ENCODE measurements at places on chromosomes 7 and 10.

DNA sequence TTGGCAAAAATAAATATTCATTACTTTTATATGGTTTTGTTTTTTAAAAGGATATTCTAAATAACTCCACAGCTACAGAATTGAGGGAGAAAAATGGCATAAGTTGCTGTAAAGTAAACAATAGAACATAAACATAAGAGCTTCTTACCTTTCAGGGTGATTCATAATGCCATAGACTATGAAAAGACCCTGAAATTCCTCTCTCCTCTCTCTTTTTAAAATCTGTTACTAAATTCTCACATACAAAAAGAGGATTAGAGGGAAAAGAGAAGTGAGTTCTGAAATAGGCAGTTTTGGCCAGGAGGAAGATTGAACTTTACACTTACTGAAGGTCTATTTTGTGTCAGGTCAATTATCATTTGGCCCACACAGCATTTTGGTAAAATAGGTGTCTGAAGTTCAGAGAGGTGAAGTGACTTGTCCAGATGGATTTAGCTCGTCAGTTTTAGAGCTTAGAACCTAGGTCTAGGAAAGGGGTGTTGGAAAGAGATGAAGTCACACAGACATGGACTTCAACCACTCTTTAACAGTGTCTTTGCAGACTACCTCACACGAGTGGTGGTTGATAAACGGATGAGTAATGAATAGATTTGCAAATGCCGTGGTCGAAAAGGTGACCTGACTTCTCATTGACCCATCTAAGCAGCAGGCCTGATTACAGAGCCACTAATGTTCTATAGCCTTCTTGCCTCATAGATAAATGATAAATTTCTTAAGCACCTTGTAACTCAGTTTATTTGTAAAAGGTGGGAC lies 190.6 kb upstream of the CCDC6 start:
- DNase-seq, result no peak

DNA sequence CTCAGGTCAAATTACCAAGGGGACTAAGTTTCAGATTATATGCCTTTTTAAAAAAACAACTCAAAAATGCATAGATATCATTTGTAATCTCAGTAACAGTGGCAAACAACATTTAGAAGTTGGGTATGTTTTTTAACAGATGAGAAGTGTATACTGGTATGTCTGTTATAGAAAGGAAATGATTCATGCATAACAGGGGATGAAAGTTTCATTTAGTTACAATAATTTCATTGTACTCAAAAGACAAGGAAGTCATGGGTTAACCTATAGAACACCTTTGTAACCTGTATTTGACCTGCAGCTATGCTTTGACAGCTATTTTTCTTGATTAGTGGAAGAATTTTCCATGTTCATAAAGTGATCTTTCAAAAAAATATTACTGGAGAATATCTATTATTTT lies 35.4 kb upstream of the FAM133B start:
- DNase-seq, result peak; percentile 73

GRCh38 chr7:50306494-50307367 lies 2.2 kb downstream of the IKZF1 start:
- no peak for DNase-seq

DNA sequence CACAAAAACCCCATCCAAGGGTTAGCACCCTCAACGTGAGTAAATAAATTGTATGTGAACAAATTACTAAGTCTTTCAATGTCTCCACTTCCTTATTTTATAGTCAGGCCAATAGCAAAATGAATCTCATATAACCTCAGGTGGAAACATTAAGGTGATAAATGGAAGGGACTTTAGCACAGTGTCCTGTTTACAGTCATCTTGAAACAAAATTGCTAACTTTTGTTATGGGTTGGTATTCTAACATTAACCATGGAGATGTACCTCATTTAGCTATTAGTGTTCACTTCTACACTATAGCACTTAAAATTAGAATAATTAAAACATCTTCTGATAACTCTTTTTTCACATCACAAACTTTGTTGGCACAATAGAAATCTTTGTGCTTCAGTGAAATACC lies 255.8 kb upstream of the CNTNAP2 start:
- DNase-seq, result no peak

DNA sequence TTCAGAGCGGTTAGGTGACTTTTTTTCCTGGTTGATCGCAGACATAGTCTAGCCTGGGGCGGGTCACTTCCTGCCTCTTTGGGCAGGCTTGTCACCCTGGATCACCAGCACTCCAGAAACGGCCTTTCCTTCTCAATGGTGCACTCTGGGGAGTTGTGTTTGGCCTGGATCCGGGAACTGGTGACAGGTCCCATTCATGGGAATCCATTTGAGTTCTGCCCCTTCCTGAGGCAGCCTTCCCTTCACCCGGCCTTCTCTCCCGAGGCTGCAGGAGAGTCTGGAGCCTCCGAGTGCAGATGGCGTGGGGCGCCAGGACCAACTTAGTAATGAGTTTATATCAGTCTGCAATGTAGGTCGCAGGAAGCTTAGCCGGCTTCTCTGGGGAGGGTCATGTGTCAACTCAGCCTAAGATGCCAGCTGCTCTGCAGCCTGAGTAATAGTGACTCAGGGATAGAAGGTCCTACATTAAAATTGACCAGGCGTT lies 54.2 kb downstream of the TACR2 start:
- DNase-seq, result no peak

- DNase-seq, result no peak
These were observed 6.0 kb downstream of the MEOX2 start for GRCh38 chr7:15680446-15680845.

GRCh38 chr7:7183061-7183837 lies 905 bp downstream of the C1GALT1 start:
- DNase-seq, result peak; percentile 49

- DNase-seq, result no peak
These were observed 146.2 kb upstream of the SLC26A5 start for GRCh38 chr7:103592187-103592586.

DNA sequence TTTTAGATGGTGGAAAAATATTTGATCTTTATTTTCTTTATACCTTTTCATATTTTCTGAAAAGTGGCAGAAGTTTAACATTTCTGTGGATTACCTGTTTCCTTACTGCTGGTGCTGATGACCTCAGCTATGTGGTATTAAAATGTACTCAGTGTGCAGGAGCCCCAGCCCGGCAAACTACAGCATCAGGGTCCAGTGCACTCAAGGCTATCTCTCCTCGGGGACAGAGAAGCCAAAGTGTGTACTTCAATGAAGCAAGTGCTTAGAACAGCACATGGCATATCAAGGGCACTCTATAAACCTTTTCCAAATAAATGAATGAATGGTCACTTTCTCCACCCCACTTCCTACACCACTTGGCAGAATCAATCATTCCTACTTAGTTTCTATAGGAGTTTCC lies 111.8 kb downstream of the HIP1 start:
- no peak for DNase-seq

- DNase-seq, result peak; percentile 83
These were observed 604.1 kb downstream of the GALNT17 start for GRCh38 chr7:71735961-71736556.

DNA sequence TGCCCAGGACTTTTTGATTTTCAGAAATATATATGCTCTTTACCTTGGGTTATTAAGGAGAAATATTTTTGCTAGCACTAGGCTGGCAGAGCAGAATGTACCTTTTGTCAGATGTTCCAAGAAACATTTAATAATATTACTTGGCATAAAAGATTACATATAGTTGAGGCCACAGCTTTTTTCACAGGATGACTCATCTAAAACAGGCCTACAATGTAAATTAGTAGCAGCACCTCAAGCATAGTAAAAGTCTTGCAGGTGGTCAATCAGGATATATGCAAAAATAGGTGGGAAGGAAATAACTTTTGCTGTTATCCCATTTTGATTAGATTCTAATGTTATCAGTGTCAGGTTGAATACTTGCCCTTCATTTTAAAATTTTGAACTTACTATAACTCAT lies 14.9 kb upstream of the ITGB1 start:
- DNase-seq, result no peak

DNA sequence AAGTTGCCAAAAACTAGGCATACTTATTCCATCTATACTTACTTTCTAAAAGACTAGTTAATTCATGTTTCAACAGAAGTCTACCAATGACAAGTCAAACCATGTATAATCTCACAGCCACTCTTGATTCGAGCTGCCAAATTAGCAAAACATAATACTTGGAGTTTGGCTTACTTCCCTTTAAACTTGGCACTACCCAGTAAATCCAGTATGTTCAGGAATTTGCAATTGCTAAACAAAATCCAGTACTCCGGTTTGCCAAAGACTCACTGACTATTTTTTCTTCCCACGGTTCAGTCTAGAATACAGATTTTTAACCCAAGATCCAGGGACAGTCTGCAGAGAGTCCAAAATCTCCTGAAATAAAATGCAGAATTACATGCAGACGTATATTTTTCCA lies 4.6 kb downstream of the OAT start:
- no peak for DNase-seq

DNA sequence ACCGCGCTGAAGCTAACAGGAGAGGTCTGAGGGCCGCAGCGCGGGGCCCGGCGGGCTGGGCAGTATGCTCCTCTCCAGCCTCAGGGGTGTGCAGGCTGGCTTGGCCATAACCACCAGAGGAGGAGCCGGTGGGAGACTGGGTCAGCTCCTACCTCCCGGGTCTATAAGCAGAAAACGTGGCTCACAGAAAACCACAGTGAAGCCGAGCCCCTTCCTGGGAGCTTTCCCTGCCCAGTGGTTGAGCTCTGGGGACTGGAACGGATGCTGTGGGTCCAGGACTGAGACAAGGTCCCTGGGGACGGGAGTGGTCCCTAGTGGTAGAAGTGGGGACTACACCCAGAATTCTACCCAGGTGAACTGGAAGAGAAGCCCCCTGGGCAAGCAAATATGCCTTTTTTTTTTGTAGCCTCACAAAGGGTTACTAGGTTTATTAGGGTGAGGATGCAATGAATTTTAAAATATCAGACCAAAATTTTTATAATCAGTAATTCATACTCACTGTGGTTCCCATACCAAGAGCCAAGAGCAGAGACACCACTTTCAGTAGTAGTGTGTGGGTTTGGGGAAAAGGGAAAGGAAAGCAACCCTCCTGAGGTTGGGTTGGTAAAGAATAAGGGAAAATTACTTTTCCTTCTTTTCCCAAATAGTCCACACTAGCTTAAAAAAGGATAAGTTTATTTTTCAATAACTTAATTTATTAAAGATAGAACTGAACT lies 67.9 kb upstream of the PRKCQ start:
- DNase-seq, result peak; percentile 38

DNA sequence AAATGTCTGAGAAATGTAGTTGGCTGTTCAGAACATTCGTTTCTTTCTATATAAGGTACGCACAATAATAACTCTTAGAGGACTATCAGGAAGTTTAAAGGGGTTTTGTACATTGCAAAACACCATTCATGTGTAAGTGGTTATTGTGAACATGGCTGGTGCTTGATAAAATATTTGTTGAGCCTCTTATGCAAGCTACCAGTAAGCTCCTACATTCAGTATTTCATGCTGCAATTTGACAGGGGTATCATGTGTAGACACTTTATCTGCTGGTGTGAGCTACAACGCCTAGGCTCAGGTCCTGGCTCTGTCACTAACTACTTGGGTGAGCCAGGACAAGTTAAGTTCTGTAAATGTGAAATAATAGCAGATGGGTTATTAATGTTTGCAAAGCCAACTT lies 75.5 kb downstream of the MAP3K8 start:
- no peak for DNase-seq

DNA sequence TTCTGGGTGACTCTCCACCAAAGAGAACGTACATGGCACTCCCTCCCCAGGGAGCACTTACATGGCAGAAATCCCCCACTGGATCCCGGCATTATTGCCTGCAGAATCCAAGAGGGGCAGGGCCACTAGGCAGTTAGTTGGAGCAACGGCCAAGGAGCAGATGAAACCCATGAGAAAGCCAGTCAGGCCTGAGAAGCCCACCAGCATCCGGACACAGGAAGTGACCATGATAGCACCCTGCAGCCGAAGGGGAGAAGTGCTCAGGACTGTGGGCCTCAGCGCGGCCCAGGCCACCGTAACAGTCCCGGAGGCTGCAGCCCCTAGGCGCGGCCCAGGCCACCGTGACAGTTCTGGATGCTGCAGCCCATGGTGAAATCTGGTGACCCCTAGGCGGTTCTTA lies 43.5 kb downstream of the STRA8 start:
- no peak for DNase-seq

- no peak for DNase-seq
These were observed 66.5 kb downstream of the C10orf105 start for GRCh38 chr10:71653044-71653443.

DNA sequence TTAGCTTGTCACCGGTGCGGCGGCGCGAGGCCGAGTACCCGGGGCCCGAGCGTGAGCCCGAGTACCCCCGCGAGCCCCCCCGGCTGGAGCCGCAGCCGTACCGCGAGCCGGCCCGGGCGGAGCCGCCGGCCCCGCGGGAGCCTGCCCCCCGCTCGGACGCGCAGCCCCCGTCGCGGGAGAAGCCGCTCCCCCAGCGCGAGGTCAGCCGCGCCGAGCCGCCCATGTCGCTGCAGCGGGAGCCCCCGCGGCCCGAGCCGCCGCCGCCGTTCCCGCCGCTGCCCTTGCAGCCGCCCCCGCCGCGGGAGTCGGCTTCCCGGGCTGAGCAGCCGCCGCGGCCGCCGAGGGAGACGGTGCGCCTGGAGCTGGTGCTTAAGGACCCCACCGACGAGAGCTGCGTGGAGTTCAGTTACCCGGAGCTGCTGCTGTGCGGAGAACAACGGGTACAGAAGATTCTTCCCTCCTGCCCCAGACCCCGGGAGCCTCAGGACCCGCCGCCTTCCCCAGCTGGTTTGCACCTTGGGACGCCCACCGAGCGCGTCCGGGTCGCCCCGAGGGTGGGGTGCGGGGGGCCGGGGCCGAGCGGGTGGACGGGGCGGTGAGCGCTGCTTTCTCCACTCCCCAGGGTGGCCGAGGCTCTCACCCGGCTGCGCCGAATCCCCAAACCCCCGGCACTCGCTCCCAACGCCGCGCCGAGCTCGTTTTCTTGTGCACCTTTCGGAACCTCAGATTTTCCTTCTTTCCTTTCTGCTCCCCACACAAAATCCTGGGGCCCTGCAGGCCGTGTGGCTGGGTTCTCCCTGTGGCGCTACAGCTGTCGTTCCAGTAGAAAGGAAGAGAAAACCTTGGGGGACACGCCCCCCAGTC lies 708 bp downstream of the UBN2 start:
- peak; percentile 27 for DNase-seq

- DNase-seq, result peak; percentile 37
These were observed 69.2 kb upstream of the GRB10 start for GRCh38 chr7:50851891-50852290.

DNA sequence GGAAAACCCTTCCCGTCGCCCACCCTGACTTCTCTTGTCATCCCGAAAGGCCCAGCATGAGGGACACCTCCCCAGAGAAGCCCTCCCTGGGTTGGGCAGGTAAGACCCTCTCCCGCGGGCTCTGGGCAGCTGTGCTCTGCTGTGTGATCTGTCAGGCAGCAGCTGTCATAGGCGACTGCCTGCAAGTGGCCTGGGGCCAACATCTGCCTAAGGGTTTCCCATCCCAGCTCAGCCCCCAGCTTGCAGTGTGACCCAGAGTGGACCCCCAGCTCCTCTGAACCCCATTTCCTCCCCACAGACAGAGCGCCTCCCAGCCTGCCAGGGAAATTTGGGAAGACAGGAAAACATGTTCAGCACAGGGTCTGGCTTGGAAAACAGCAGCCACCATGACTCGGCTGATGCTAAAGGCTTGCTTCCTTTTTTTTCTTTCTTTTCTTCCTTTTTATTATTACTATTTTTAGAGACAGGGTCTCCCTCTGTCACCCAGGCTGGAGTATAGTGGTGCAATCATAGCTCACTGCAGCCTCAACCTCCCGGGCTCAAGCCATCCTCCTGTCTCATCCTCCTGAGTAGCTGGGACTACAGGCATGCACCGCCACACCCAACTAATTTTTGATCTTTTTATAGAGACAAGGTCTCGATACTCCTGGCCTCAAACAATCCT lies 18.3 kb upstream of the TNRC18 start:
- no peak for DNase-seq

- DNase-seq, result peak; percentile 44
These were observed 4.6 kb downstream of the STRA8 start for GRCh38 chr7:135238112-135238744.

GRCh38 chr10:24449321-24449740 lies 240.4 kb downstream of the KIAA1217 start:
- DNase-seq, result peak; percentile 37

Measured in SK-MEL-5 (cell line).